Stimulated activated CD8-positive, alpha-beta memory T cell treated with anti-CD3 and anti-CD28 coated beads, Interleukin-15, amount 100 ng/mL, for 1 hour (primary cell): ENCODE measurements at places on chromosomes 7 and 10.

GRCh38 chr7:138882249-138882648 is 84.3 kb upstream of the ATP6V0A4 start:
- no peak for DNase-seq

DNA sequence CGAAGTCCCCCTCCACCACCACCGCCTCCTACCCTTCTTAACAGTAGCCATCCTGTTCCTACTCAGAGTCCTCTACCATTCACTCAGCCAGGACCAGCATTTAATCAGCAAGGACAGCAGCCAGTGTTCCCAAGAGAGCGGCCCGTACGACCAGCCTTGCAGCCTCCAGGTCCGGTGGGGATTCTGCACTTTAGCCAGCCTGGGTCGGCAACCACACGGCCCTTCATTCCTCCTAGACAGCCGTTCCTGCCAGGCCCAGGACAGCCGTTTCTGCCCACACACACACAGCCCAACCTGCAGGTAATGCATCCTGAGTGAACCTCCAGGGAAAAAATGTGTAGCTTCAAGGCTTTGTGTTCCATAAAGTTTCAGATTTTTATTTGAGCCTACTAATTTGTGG is 74.2 kb downstream of the SHH start:
- no peak for DNase-seq

- no peak for DNase-seq
Measured at GRCh38 chr7:54189330-54189729, 352.8 kb upstream of the VSTM2A start.

DNA sequence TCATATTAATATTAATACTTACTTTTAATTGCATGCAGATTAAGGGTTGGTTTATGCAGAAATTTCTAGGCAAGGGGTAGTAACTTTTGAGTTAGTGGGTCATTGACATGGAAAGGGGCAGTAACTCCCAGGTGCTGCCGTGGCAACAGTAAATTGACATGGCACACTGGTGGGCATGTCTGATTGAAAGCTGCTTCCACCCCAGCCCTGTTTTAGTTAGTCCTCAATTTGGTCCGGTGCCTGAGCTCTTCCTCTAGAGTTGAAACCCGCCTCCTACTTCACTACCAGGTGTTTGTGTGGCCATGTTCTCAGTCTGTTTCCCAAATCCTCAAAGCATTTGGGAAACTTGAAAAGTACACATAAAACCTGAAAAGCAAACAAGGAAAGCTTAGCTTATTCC is 18.4 kb downstream of the CUZD1 start:
- DNase-seq: no peak

DNA sequence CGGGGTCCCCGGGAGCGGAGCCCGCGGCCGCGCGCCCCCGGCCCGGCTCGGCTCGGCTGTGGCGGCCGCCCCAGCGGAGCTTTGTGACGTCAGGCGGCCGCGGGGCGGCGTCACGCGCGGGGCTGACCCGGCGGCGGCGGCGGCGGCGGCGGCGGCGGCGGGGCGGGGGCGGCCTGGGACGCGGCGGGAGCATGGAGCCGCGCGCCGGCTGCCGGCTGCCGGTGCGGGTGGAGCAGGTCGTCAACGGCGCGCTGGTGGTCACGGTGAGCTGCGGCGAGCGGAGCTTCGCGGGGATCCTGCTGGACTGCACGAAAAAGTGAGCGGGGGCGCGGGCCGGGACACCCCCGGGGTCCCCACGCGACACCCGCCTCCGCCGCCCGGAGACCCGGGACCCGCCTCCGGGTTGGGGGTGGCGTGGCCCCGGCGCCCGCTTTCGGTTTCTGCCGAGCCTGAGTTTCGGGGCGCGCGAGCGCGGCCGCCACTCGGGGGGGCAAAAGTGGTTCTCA is at the start of gene PWWP2B:
TSS of gene PWWP2B (plus strand) at position 165 of the 506 bp plus-strand sequence. CDS start at position 192, 27 bp downstream.
- DNase-seq: peak; percentile 32

DNA sequence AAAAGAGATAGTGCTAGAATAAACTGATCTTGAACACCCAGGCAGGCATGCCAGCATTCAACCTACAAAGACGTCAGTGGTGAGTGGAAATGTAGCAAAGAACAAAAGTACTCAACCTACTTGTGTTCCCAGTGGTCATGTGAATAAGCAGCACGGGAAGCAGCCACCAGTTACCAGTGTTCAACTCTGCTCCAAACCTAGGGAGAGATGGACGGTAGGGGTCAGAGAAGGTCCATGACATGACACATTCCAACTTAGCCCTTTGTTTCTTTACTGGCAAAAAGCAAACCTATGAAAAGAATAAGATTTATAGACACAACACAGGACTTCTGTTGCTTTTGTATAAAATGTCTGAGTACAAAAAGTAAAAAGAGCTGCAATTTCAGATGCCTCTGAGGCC is 511.4 kb downstream of the XPNPEP1 start:
- no peak for DNase-seq

- no peak for DNase-seq
Measured at GRCh38 chr7:17477182-17477581, 178.7 kb downstream of the AHR start.

GRCh38 chr7:152949253-152949652 is 189.7 kb downstream of the ACTR3B start:
- DNase-seq: no peak

DNA sequence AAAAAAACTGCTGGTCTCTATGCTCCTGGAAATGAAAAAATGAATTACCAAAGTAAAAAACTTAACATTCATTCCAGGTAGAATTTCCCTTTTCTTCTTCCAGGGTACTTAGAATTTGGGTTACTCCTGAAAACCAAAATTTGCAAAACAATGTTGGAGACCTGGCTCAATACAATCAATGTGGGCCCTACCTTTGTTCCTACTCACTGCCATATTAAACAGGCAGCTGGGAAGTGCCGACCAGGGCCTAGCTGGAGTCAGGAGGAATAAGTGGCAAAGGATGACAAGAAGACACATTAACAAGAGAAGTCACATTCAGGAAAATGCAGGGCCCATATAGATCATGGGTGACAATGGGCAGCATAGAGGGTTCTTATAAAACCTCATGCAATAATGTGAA is 6.4 kb upstream of the AGK start:
- DNase-seq: no peak

DNA sequence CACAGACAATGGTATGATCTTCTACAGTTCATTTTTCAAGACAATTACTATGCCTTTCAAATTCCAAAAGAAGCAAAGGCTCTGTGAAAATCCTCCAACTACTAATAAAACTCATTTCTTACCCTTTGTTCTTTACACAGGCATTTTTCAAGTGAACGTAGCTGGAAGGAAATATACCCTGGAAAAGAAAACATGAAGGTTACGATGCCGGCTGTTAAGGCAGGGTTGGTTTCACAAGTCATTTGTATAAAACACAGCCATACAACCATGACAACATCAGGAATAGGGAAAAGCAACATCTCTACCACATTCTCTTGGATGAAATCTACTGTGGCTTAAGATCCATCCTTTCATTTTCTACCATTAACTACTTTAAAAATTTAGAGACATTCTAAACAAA is 207.9 kb downstream of the DOCK4 start:
- DNase-seq: no peak

DNA sequence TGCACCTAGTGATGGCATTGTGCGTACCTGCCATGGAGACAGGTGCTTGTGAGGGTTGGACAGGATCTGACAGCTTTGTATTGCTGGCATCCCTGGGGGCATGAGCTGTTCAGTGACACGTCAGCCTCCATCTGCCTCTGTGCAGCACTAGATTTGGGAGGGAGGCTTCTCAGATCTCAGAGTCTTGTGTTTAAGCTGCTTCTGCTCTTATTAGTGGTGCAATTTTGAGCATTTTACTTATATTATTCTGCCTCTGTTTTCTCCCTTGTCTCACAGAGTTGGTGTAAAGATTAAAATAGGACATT is 5.1 kb downstream of the ARHGAP22 start:
- no peak for DNase-seq

- DNase-seq: no peak
Measured at GRCh38 chr7:41492603-41493002, 210.3 kb downstream of the INHBA start.

DNA sequence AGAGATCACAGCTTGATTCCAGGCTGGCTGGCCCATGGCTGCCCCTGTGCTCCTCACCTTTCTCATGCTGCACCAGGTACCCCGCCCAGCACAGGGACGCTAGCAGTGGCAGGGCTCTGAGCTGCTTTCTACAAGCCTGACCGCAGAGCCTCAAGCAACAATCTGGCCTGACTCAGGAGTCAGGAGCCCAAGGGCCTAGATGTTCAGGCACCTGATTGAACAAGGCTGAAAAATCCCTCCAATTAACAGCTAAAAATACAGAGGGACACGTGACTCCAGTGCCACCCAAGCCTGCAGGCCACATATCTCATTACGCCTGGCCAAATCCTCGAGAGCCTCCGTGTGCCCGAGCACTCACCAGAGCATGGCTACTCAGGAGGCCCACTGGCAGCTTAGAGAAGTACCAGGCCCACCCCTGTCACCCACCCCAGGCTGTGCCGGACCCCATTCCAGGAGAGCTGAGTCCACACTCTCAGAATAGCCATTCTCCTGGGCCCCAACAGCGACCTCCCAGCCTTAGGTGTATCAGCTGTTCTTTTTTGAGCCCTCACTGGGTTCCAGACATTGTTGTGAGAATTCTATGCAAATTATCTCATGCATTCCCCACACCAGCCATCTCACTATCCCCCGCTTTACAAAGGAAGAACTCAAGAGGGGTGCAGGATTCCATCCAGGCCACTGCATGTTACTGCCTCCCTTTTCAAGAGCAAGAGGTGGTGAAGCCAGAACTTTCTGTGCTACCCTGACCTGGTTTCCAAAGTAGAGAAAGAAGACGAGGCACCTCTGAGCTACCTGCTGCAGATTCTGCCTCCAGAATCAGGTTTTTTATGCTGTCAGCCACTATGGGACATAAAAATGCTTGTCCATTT is 98.3 kb downstream of the COL13A1 start:
- no peak for DNase-seq

- no peak for DNase-seq
Measured at GRCh38 chr10:127338399-127339110, 142.2 kb upstream of the INSYN2A start.

DNA sequence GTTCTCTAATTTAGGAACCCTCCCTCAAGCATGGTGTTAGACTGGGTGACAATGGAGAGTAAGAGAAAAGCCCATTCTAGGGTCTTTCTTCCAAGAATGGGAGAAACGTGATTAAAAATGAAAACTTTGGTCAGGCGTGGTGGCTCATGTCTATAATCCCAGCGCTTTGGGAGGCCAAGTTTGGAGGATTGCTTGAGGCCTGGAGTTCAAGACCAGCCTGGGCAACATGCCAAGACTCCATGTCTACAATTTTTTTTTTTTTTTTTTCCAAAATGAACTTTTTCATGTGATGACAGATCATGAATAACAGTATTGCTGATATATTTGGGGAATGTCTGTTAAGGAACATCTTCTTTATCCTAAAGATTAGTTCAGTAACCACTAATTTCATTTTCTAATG is 194.6 kb downstream of the MLLT10 start:
- no peak for DNase-seq

DNA sequence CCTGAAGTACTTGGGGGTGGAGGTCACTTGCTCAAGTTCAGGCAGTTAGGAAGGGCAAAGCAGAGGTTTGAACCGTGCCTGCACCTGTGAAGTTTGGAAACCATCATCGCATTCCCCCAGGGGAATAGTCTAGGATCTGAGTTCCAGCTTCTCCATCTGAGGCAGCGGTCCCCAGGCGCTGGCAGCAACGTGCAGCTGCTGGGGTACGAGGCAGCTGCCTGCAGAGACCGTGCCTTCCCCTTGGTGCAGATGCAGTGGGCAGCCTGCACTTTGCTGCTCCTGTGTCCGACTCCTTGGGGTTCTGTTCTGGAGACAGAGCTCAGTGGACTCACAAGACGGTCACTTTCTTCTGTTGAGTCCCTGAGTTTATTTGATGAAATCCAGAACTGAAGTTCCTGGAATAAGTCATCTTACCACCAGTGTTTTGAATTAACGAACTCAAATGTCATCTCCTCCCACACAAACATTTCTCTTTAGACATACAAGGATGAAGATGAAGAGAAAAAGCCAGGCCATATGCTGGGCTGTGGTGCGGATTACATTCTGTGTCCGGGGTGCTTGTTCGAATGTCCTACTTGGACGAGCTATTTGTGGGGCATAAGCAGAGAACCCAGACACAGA is 19.9 kb upstream of the GIMAP8 start:
- DNase-seq: no peak

DNA sequence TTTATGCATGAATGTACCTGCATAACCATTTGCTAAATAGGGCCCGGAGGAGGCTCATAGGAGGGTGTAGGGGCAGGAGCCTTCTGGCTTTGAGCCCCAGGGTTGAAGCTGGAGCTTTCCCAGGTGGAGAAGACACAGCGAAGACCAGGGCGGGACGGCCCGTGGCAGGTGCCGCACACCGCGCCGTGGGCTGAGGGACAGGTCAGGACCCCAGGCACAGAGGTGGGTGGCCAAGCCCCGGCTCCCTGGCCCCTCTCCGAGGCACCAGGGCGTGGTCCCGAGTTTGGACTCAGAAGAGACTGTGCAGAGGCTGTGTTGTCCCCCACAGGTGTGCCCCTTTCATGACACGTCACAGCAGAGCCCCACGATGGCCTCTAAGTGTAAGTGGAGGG is 56.5 kb downstream of the PWWP2B start:
- no peak for DNase-seq

DNA sequence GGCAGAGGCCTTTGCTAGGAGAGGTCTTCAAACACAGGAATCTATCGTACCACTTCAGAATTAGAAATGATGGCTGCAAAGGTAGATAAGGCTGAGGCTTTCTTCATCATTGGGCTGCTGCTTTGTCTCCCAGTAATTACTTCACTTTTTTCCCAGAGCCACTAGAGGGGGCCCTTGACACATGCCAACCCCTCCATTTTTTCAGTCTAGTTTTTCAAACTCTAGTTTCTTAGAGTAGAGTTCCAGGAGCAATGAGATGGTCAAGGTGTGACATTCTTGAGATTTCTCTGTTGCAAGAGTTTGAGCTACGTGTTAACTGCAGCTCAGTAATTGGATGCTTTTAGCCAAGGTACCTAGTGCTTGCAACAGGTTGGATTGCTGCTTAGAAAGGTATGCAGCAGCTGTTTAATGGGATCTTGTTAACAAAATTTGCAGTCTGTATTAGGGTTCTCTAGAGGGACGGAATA is 33.8 kb upstream of the RBM20 start:
- DNase-seq: peak; percentile 17

- DNase-seq: no peak
Measured at GRCh38 chr7:111184987-111185386, 94.1 kb downstream of the LRRN3 start.

DNA sequence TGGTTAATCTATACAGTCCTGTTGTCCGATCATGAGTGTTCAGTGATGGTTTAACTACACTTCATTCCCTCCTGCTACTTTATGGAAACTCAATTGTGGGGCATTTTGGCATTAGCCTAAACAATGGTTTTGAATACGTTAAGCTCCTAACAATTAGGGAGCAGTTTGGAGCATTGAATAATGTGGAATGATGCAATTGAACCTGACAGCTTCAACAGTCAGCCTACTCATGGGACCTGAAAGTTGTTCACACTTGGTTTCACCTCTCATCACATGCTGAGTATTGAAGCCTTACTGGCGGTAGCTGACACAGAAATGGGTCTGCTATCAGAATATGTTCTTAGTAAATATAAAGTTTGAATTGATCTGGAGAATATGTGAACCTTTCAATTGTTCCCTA is 186.1 kb downstream of the MLLT10 start:
- no peak for DNase-seq

- no peak for DNase-seq
Measured at GRCh38 chr10:77090381-77091356, 546.9 kb downstream of the KCNMA1 start.

GRCh38 chr7:134946260-134946659 is 40.0 kb upstream of the AGBL3 start:
- DNase-seq: no peak
